ENCODE measurements at places on chromosomes 12 and 14.
A peak's percentile ranks its signal among the peaks of the same experiment; 100 is the strongest.

DNA sequence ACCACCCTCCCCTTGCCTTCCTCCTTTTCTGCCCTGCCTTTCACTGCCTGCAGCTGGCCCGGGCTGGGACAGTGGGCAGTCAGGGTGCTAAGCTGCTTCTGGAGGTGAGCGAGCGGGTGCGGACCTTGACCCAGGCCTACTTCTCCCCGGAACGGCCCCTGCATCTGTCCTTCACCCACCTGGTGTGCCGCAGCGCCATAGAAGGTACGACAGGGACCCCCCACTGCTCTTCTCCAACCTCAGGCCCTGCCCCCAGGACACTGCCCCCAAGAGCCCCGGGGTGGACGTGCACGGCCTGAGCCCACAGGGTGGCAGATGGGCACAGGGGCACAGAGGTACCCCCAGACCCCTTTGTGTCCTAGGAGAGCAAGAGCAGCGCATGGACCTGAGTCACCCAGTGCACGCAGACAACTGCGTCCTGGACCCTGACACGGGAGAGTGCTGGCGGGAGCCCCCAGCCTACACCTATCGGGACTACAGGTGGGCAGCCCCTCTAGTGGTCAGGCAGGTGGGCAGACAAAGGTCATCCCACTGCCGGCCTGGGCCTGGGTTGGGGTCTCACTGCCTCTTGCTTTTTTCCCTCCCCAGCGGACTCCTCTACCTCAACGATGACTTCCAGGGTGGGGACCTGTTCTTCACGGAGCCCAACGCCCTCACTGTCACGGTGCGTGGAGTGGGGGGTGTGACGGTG, 3.2 kb upstream of the GNB3 start:
- DNase-seq, result no peak

- no peak for DNase-seq
These were observed 14.0 kb downstream of the CEP83 start for GRCh38 chr12:94445662-94446061.

DNA sequence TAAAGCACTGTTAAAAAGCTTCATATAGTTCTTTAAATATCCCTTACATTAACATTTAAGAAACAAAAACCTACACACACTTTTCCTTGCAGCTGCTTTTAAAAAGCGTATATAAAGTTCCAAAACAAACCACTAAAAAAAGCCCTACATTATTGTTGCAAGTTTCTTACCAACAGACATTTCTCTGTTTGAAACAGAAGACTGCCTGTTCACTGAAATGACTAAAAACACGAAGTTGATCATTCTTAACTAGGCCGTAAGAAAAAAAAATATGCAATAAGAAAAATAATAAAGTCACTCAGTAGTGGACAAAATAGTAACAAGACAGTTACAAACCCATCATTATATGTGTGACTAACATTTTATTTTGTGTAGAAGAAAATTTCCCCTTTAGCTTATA, 37.3 kb downstream of the KIF21A start:
- DNase-seq, result no peak

DNA sequence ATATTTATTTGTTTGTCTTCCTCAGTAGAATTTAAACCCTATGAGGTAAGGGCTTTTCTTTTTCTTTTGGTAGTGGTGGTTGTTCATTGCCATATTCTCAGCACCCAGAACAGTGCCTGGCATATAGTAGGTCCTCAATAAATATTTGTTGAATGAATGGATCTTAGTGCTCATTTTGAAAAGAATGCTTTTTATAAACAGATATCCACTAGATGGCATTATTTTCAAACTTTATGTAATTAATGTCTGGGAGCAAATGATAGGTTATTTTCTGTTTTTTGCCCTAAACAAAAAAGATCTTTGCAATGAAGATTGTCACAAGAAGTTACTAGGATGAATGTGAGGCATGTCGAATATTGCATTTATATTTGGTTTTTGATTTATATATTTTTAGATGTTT, 64.1 kb downstream of the RAD51B start:
- no peak for DNase-seq

DNA sequence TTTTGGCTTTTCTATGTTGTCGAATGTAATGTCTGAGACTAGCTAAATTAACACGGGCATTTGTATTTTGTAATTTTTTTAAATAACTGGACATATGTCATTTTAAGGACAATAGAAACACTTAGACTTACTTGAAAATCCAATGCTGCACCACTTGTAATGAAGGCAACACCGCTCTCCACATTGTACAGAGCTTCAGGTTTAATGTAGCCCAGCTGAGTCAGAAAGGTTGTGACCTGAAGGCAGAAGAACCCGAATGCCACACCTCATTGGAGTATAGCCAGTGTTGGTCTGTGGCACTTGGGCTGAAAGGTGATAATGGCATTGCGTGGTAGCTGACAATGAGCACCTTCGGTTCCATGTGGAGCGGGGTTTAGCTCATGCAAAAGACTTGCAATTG, 79.3 kb downstream of the KICS2 start:
- no peak for DNase-seq

- DNase-seq, result no peak
These were observed 48.3 kb upstream of the ZFP36L1 start for GRCh38 chr14:68841016-68841809.

DNA sequence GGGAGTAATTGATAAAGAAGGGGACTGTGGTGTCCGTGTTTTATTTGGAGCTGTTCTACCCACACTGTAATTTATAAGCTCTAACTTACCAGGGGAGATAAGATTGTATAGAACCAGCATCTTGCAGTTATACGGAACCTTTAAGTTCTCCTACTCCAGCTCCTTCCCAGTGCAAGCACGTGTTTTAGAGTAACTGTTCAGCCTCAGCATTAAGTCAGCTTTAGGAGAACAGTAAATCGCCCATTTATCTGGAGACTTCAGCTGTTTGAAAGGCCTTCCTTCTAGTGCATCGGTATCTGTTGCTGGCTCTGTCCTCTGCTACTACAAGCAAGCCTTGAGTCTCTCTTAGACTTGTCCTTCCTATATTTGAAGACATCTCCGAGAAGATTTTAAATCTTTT, 95.6 kb downstream of the ETV6 start:
- no peak for DNase-seq

- DNase-seq, result no peak
These were observed 29.5 kb upstream of the STAB2 start for GRCh38 chr12:103557628-103558010.

DNA sequence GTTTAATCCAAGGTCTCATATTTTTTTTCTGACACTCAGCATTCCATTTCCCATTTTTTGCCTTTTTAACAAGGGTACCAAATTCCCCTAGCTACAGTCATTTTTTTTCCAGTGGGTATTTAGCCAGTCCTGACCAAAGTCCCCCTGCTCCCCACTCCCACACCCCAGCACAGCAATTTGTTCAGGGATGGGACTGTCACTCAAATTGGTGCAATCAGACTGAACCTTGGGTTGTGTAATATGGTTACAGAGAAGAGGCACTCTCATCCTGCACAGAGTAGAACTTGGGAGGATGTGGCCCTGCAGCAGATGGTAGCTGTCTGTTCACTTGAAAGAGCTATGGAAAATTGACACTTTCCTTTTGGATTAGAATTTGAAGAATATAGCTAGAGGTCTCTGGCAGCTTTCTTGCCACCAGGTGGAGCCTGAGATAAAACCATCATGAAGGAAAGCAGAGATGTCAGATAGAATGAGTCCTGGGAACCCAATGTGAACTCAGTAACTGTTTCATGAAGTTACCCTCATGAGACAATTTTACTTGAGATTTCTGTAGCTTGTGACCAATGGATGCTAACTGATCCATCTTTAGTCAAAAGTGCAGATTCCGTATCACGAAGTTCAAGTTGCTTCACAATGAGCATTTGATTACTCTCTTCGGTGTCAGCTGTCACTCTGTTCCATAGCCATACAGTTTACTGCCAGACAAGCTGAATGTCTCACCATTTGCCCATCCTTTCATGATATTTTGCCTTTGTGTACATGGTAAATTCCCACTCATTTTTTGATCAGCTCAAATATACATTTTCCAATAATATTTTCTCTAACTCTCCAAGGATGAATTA, 394.0 kb upstream of the SYT1 start:
- peak; percentile 13 for DNase-seq

Data from skeletal muscle cell (primary cell).